ENCODE measurements at places on chromosomes 1 and 21. TPM values are rescaled to one million over a fixed set of nuclear protein-coding genes. Genes with fewer than 3 reads are reported as not detected.

DNA sequence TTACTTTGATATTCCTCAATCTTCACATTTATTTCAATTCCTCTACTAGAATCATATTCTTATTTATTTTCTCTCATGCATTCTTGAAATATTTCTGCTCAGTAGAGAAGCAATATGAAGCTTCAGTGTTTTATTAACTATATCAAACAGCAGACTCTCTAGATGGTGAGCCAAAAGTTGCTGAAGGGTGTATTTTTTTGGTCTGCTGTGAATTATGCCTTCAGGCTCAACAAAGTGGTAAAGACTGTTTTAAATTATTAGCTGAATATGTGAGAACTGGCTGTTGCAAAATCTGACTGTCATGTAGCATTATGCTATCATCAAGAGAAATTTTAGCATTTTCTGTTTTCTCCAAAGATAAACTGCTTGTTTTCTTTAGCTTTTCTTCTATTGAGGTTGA is 24.9 kb upstream of the CDC42BPA start:
- DNase-seq: no peak

DNA sequence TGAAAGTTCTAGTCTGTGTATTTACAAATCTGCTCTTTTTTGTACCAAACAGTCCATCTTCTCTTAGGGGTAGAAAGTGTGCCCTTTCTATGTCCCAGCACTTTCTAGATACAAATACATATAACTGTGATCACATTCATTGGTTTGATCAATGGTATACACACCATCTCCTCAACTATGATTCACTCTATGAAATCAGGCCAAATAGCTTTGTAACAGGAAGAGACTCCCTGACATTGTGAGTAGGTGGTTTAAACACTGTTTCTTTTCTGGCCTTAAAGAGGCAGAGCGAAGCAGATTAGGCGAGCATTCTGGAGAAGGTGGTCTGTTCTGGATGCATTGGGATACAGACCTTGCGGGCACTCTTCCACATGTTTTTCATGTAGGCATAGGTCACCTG is 39.3 kb upstream of the EXOSC10 start:
- no peak for DNase-seq

DNA sequence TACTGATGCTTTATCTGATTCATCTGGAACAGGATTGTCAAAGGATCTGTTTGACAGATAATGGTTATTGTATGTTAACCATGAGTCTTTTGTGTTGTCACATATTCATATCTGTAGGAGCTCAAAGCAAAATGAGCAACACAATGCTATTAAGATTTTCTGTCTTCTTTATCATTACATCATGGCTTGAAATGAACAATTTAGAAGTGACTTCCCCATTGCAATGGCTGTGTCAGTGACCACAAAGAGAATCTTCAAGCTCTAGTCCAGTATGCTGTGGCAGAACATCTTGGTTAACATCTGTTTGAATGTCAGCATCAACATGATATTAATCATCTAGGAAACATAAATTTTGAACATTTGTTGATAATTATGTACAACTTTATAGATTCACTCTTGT is 1148.5 kb downstream of the PLA2G4A start:
- no peak for DNase-seq

GRCh38 chr21:34908419-34909055 is 140.6 kb downstream of the RUNX1 start:
- peak; percentile 37 for DNase-seq

GRCh38 chr1:181099152-181100014 is 10.9 kb downstream of the IER5 start:
- DNase-seq: no peak

DNA sequence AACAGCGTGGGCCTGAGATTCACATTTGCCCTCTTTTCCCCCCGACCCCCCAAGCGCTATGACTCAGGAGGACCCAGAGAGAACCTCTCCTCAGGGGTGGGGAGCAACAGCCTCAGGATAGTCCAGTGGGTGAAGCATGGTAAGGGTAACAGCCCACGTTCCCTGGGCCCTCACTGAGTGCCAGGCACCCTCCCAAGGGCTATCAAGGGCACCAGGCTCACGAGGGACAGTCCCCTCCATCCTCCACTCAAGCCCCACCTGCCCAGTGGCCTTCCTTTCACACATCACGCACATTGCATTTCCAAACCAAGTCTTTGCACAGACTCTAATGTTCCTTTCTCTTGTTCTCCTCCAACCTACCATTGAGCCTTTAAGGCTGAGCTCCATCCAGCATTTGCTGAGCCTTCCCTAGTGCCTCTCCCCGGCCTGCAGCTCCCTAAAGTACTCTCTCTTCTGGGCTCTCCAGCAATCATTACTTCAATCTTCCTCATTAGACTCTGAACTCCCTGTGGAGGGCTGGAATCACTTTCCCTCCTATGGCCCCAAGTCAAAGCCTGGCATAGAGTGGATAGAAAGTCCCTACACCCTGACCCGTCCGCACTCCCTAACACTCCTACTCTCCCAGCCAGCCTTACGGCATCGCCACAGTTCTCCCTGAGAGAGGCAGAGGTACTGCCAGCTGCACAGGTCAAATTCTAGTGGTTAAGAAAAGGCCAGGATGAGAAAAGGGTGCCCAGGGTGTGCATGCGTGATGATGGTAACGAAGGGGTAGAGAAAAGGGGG is 1.0 kb downstream of the AKR7A2 start:
- no peak for DNase-seq

DNA sequence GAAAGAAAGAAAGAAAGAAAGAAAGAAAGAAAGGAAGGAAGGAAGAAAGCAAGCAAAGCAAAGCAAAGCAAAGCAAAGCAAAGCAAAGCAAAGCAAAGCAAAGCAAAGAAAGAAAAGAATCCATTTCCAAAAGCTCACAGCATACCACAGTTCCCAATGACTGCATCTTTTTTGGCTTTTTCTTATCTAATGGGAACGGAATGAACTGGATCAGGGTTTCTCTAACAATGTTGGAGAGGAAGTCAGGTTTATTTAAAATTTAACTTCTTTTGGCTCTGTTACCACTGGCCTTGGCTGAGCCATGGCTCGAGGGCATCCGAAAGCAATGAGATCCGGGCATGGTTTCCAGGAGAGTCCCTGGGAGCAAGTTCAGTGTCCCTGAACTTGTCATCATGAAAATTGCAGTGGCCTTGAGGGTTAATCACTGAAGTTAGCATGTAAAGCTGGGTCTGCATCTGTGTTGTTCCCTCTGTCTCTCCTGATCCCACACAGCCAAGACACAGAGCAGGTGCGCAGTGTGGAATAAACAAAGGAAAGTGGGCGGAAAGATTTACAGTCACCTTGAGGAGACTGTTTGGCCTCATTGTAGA is 34.6 kb upstream of the CTPS1 start:
- peak; percentile 81 for DNase-seq

DNA sequence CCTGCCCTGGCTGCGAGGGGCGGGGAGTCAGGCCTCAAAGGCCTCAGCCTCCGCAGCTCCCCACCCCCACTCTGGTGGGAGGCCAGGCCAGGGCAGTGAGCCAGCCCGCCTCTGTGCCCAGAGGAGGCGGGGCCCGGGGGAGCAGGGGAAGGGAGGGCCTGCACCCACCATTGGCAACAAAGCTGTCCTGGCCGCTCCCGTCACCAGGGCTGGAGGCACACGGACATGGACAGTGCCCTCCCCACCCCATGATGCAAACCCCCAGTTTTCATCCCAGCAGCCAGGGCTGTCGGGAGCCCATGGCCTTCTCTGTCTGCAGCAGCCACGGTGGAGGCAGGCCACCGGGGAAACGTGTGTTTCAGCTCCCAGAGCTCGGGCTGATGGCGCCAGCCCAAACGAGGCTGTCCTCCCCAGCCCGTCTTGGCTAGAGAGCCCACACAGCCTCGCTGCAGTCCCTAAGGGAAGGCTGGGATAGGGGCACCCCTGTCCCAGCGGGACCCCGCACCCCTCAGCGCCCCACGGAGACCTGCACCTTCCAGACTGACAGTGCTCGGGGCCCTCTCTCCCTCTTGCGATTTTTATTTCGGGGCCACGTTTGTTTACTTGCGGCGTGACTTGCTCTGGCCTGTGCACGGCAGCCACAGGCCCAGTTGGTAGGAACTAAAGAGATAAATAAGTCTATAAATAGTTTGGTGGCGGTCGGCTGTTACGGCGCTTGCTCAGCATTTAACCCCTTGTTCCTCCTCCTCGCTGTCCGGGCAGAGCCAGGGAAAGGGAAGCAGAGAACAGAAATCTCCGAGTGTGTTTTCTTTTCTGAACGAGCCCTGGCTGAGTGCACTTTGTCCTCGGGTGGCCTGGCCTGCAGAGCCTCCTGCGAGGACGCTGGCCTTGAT is 101.8 kb downstream of the PRDM16 start:
- DNase-seq: peak; percentile 89

DNA sequence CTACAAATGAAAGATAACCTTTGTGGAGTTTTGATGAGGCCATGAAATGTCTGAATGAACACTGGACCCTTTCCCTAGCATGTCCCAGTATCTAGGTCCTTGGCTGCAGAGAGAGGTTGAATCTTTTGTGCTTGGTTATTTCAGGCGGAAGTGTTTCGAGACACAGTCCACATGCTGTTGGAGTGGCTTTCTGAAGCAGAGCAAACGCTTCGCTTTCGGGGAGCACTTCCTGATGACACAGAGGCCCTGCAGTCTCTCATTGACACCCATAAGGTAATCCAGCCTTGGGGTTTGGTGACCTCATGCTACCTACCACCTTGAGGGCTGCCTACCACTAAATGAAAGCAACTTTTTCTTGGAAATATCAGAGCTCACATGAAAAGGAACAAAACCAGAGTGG is 38.9 kb upstream of the BMP8A start:
- no peak for DNase-seq

DNA sequence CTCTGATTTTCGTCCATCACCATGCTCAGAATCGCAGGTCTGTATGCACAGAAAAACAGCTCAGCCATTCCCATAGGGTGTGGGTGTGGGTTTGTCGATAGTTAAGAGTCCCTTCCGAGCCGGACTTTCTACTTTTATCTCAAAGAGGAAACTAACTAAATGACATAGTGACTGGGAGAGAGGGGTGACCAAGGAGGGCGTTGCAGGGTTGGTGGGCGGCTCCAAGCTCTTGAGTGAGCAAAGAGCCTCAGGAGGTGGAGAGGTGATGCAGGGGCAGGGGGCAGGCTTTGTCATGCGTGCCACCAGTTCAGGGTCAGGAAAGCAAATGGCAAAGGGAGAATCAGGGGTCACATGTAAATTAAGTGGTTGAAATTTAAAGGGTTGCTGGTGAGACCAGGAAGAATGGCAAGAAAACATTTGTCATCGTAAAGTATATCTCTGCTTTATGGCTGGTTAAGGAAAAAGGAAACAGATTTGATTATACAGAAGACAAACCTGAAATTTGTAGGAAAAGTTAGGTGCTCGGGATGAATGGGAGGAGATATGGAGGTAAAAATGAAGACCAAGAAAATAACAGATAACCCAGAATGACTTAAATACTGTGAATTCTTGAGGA is 249.0 kb downstream of the SETD4 start:
- DNase-seq: no peak

DNA sequence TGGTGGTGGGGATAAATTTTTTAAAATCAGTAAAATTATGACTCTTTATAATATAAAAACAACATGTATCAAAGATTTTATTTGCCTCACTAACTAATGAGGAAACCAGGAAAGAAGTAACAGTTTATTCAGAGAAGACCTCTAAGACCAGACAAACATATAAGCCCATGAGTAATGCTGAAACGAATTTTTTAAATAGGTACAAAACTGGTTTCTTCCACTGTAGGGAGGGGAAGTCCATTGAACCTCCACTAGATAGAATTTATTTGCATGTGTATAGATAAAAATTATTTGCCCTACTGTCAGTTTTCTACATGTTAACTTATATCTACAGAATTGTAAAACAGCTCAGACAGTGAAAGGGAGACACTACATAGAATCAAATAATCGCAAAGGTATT is 86.8 kb downstream of the ZC3H11B start:
- DNase-seq: no peak

DNA sequence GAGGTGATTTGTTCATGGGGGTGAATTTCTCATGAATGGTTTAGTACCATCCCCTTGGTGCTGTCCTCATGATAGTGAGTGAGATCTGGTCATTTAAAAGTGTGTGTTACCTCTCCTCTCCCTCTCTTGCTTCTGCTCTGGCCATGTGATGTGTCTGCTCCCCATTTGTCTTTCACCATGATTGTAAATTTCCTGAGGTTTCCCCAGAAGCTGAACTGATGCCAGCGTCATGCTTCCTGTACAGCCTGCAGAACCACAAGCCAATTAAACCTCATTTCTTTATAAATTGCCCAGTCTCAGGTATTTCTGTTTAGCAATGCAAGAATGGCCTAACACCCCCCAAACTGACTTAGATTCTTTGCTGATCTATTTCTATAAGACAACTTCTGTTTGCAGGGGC is 249.4 kb upstream of the B3GALT2 start:
- no peak for DNase-seq

DNA sequence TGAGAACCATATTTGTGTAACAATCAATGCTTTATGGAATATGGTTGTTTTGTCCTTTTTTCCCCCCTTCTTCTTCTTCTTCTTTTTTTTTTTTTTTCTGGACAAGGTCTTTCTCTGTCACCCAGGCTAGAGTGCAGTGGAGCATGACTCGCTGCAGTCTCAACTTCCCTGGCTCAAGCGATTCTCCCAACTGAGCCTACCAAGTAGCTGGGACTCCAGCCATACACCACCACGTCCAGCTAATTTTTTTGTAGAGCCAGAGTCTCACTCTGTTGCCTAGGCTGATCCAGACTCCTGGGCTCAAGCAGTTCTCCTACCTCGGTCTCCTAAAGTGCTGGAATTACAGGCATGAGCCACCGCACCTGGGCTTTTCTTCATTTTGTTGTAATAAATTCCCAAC is 86.7 kb downstream of the FMN2 start:
- DNase-seq: no peak

DNA sequence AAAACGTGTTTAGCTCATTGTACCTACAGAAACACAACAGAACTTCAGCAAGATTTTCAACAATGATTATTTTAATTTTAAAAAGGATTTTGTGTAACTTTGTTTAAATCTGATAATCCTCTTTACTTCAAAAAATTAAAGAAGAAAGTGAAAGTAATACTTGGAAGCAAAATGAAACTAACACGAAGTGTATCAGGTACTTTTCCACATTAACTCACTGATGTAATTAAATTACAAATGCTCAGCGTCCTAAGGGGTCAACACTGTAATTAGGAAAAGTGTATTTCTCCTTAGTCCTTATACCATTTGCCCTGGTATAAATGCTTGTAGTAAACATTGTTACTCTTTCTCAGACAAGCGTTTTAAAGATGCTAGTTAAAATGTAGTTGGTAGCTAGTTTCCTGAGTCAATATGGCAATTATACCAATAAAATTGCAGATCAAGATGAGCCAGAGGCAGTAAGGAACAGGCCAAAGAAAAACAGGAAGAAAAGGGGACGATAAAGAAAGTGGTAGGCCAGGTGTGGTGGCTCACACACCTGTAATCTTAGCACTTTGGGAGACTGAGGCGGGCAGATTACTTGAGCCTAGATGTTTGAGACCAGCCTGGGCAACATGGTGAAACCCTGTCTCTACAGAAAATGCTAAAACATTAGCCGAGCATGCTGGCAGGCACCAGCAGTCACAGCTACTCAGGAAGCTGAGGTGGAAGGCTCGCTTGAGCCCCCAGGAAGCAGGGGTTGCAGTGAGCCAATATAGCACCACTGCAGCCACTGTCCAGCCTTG is 553.0 kb downstream of the SMYD3 start:
- DNase-seq: peak; percentile 7

- DNase-seq: peak; percentile 56
Measured at GRCh38 chr1:116988908-116989307, 12.7 kb upstream of the CD101 start.

- DNase-seq: no peak
Measured at GRCh38 chr21:40683349-40683748, 163.6 kb downstream of the DSCAM start.

The SLC44A5 gene
- 5.4 TPM for total RNA-seq

The A3GALT2 gene
- not detected for total RNA-seq

The GJA8 gene
- total RNA-seq: not detected

The SLC30A2 gene
- 44.5 TPM for total RNA-seq

The OR2L13 gene
- total RNA-seq: not detected

The AQP10 gene
- not detected for total RNA-seq

The GRIK3 gene
- total RNA-seq: under 0.01 TPM
